BJ (cell line): ENCODE measurements at places on chromosomes 16 and 17.

- DNase-seq, result no peak
Observed at GRCh38 chr16:66741950-66742808, 9.2 kb downstream of the DYNC1LI2 start.

- no peak for DNase-seq
Observed at GRCh38 chr17:8210761-8211458, 535 bp upstream of the AURKB start.

GRCh38 chr16:84323606-84324005, 28.9 kb downstream of the WFDC1 start:
- DNase-seq, result no peak

DNA sequence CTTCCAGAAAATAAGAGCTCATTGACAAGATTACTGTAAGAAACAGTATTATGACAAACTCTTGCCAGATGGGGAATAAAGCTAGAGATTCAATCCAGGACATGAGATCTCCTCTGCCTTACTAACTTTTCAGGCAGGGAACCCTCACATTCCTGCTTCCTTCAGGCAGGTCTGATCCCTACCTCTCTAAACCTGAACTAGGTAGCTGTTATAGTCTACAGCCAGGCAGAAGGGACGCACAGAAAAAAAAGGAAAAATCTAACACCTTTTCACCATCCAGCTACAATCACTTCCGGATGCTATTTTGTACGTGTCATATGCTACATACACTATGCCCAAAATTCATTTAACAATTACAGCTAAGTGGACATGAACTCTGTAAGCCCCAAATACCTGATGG, 41.2 kb downstream of the CNOT1 start:
- DNase-seq, result no peak

GRCh38 chr16:68013440-68013839, 2.3 kb downstream of the DPEP2NB start:
- DNase-seq, result no peak

DNA sequence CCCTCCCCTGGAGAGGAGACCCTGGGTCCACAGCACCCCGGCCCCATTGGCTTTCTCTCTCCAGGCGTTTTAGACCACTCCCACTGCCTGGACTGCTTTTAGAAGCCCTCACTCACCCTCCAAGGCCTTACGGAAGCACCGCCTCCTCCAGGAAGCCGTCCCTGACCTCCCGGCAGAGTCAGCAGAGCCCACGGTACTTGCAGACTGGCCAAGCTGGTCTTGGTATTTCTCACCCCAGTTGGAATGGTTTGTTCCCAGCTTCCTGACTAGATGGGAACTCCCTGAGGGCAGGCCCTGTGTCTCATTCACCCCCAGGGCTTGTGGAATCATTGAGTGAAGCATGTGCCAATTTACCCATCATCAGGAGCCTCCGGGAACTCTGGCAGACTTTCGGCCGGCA, 9.2 kb downstream of the SCGB1C2 start:
- DNase-seq, result no peak
